ENCODE measurements at places on chromosomes 7 and 10. TPM values are rescaled to one million over a fixed set of nuclear protein-coding genes. Genes with fewer than 3 reads are reported as not detected.

CCNJ gene
- total RNA-seq, result 33.9 TPM

FBXW4 gene
- total RNA-seq, result 15.0 TPM

CDH23 gene
- not detected for total RNA-seq

GPER1 gene
- total RNA-seq, result 19.7 TPM

IGF2BP3 gene
- 37.7 TPM for total RNA-seq

LBX1 gene
- not detected for total RNA-seq

All from HepG2 (cell line).